Stimulated activated effector memory CD8-positive, alpha-beta T cell treated with anti-CD3 and anti-CD28 coated beads, Interleukin-12 subunit alpha, Interleukin-12 subunit beta, amount 100 ng/mL, for 72 hours (primary cell): ENCODE measurements at places on chromosomes 11 and 22.

- DNase-seq = no peak
Measured at GRCh38 chr11:70075836-70076235, 2.3 kb upstream of the ANO1 start.

- no peak for DNase-seq
Measured at GRCh38 chr11:126113963-126114362, 51.3 kb upstream of the CDON start.

DNA sequence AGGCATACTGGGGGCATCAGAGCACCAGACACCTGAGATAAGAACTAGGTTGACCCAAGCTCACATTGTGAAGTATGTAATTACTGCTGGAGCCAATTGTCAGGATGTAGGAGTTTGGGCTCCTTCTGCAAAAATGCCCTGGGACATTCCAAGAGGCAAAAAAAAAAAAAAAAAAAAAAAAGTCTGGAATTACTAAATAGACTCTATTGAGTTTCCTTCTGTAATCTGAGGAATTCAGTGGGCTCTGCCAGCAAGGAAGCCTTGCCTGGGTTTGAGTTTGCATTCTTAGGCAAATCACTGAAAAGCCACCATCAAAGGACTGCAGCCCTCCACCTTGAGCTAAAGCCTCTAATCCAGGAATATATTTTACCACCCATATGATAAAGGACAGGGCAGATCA is 8.0 kb upstream of the CAVIN3 start:
- DNase-seq = no peak

DNA sequence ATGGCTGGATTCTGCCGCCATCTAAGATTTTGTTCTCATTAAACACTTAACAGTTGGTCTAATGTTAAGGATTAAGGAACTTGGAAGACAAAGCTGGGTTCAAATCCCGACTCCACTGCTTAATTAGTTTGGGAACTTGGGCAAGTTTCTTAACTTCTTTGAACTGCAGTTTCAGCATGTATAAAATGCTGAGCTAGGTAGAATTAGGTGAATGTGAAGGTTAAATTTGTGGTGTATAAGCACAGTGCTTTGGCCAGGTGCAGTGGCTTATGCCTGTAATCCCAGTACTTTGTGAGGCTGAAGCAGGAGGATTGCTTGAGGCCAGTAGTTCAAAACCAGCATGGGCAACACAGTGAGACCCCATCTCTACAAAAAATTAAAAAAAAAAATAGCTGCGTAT is 160.7 kb upstream of the RASSF10 start:
- no peak for DNase-seq

GRCh38 chr11:114316980-114317786 is 21.0 kb downstream of the NNMT start:
- DNase-seq = no peak
